Occipital lobe (tissue), 3 donors: ENCODE measurements at places on chromosomes 3 and 15.

DNA sequence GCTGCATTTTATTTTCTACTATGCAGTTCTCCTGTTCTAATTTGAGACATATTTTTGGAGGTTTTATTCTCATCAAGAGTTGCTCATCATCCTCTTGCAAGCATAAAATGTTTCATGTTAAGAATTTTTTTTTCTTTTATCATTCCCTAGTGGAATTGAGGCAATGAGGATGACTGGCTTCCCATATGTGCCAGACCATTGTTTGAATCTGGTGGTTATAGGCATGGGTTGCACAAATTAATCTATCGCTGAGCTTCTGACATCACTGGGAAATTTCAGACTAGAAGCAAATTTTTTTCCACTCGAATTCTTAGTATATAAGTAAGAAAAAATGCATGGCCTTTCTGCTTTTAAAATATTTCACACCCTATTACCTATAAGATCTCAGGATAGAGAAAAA, 279.1 kb upstream of the PLSCR5 start:
- DNase-seq: no peak

DNA sequence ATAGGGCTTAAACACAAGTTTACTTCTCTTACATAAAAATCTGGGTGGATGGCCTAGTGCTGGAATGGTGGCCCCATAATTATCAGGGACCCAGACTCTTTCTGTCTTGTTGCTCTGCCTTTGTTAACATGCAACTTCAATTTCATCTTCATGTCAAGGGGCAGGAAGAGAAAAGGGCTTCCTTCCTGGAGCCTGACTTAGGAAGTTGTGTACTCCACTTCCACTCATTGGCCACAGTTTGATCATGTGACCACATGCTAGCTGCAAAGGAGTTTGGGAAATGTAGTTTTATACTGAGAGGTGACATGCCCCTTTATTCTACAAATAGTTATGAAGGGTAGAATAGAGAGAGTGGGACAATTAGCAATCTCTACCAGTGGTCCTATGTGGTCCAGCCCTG, 39.3 kb downstream of the RHCG start:
- DNase-seq: no peak

- DNase-seq: no peak
Observed at GRCh38 chr15:63992300-63992699, 54.0 kb downstream of the DAPK2 start.

GRCh38 chr3:23659840-23660430, 145.8 kb upstream of the UBE2E1 start:
- DNase-seq: no peak

- DNase-seq: no peak
Observed at GRCh38 chr3:183181606-183182005, 19.1 kb upstream of the LAMP3 start.

GRCh38 chr3:139689122-139689521, 11.3 kb upstream of the NMNAT3 start:
- no peak for DNase-seq

DNA sequence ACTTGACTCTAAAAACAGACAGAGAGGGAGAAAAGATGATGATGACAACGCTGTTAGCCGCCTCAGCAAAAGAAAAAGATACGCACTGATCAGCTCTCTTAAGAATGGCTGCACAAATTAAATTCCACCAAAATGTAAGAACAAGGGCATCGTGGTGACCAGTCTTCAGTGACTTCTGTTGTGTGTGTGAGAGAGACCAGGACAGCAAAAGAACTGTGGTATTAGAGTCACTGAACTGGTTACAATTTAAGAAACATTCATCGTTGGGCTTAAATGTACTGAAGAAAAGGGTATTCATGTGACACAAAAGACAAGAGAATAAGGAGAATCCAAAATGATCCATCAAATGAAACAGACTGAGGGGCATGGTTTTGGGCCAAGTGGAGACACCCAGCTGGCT, 86.5 kb downstream of the SUCLG2 start:
- DNase-seq: no peak

DNA sequence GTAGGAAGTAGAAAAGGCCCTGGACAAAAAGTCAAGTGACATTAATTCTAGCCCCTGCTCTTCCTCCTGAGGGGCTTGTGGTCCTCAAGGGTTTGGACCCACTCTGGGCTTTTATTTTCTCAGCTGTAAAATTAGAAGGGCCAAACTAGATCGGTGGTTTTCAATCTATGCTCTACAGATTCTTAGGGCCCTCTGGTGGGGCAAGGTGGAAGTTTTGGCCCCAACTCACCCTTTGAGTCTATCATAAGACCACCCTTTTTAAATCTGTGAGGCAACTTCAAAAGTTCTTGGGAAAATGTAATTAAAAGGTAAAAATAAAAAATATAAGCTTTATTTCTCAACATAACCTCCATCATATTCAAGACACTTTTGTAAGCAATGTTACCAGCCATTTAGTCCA, 25.6 kb upstream of the CFAP161 start:
- no peak for DNase-seq

- DNase-seq: peak; percentile 65
Observed at GRCh38 chr15:67065531-67066005, at the start of gene SMAD3. SMAD3 (plus strand) TSS chr15:67065602; CDS start chr15:67066155, 553 bp downstream.

DNA sequence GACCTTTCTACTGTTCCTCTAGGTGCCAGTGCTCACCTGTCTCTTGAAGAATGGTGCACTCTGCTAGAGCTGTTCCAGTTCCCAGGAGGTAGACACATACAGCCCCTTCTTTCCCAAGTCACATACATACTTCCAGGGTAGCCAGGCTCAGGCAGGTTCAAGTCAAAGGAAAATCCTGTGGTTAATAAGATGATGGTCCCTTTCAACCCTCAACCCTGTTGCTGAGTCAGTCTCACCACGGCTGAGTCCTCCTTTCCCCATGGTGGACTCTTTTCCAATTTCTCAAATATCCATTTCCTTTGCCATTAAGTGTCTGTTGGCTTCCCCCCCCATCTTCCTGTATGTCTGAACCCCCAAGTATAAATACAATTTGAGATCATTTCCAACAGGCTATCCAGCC, 56.1 kb upstream of the ACAN start:
- no peak for DNase-seq

GRCh38 chr3:146739203-146739671, 134.1 kb upstream of the PLSCR5 start:
- DNase-seq: no peak

GRCh38 chr15:99718421-99718820, 14.8 kb downstream of the LYSMD4 start:
- DNase-seq: no peak

- DNase-seq: no peak
Observed at GRCh38 chr15:25183581-25184251, 228.9 kb downstream of the SNRPN start.

DNA sequence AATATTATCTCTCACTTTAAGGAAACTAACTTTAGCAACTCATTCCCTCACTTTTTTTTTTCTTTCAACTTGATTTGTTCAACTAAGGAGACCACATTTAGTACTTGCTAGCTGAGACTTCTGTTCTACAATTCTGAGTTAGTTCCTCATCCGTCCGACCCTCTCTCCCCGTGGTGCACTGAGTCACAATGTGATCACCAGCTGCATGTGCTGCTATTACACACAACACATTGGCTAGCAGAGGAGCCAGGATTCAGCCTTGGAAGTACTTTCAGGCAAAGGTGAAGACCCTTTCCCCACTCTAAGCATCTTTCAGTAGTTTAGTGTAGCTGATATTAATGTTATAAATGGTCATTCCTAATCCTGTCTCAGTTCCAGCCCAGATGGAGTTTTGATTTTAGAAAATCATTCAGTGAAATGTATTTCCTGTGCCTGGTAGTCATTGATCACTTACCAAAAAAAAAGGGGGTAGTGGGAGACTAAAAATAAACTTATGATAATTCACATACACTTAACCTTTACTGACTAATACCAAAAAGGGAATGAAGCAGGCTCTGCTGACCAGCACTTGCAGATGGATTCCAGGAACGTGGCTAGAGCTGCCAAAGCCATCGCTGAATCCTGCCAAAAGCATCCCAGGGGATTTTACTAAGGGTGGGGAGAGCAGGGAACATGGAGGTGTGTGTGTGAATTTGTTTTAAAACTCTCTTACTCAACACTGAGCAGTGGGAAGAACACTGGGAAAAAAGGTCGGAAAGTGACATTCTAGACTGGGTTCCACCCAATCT, 424.8 kb downstream of the LPP start:
- no peak for DNase-seq

GRCh38 chr15:66847565-66847991, 145.5 kb downstream of the SMAD6 start:
- DNase-seq: no peak

GRCh38 chr3:104916971-104917370, 449.7 kb upstream of the ALCAM start:
- no peak for DNase-seq

- no peak for DNase-seq
Observed at GRCh38 chr3:69292185-69292584, 93.7 kb downstream of the FRMD4B start.

DNA sequence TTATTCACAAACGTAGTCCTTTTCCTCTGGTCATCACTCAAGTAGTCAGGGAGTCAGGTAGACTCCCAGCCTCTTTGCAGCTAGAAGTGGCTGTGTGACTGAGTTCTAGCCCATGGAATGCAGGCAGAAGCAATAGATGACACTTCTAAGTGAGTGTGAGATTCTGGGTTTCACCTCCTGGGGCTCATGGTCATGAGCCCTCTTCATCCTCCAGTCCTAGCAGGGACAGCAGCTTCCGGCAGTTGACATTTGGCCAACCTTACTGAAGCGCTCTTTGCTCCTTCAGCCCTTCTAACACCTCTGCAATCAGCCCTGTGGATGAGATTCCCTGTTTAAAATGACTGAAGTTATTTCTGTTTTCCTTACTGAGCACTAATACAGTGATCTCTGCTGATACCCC, 21.8 kb downstream of the SLC12A8 start:
- no peak for DNase-seq

- DNase-seq: no peak
Observed at GRCh38 chr3:196778755-196779154, 39.1 kb downstream of the PAK2 start.

- DNase-seq: no peak
Observed at GRCh38 chr15:61524086-61524485, 295.0 kb upstream of the RORA start.

DNA sequence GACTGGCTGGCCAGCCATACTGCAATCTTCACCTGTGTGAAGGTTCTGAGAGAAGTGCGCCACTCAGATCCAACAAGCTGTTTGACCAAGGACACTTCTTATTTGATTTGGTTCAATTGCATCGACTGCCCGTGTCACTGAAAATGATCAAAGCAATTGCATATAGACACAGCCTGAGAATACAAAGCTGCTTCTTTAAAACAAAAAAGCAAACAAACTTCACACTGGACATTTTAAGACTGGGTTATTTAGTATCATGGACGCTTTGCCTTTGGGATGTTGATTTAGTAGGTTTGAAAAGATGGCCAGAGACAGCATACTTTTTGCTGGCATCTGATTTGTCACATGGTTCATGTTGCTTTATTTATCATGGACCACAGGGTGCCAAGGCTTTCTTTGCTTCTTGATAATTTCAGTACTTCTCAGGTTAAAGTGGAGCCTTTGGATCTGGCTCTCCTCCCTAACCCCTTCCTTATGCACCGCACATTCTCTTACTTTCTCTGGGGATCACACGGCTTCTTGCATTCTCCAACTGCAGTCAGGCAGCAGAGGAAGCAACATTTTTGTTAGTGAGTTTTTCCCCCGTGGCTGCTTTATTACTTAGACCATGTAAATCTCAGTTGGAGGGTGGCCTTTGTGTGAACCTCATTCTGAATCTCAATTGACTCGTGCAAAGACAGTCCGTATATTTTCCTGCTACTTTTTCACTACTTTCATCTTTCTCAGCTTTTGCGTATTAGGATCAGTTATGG, 151.0 kb downstream of the CD47 start:
- no peak for DNase-seq

DNA sequence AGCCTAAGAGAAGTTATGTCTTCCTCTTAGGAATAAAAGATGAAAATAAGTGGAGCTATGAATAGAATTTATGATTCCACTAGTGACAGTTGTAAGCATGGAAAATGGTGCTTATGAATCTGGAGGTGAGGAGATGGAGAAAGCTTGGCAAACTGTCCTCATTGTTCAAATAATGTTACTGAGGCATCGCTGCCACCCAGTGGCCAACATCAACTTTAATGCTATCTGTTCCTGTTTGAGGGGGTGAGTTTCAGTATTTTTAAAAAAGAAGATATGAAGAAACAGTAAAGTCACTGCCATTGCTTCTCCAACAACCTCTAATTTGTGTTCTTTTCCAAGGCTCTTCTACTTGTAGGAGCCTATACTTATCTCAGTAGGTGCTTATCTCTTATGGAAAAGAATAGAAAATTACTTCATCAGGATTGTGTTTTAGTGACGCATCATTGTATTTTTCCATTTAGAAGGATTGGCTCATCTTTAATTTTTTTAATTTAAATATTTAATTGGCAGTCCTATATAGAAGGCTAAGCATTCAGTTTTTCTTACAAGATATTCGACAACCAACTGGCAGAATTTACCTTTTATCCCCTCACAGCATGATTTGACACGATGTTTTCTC, 260.4 kb upstream of the P2RY1 start:
- DNase-seq: peak; percentile 8

DNA sequence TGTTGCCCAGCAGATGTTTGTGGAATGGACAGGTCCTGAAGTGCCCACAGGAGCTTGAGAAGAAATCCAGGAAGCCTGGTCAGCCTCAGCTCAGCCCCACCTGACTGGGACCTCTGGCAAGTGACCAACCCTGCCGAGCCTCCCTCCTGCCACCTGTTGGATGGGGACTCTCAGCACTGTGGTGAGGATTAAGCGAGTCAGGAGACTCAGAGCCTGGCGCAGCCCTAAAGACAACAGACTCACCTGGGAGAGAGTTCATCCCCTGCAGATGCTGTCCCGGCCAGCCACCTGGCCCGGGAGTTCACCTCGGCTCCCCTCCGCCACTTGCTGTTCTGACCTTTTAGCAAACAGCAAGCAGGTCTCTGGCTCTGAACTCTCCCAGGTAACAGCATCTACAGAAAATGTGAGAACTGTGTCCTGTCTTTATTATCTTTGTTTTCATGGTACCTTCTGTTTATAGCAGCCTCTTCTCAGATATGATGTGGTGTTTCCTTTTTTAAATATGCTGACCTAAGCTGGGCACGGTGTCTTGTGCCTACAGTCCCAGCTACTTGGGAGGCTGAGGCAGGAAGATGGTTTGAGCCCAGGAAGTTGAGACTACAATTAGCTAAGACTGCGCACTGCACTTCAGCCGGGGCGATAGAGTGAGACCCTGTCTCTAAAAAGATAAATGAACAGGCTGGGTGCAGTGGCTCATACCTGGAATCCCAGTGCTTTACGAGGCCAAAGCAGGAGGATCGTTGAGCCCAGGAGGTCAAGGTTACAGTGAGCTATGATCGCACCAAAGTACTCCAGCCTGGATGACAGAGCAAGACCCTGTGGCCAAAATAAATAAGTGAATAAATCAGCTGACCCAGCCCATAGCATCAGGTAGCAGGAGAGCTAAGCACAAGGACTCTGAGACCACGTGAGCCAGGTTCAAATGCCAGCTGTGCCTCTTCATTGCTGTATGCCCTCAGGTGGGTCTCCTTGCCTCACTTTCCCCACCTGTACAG, 32.4 kb upstream of the SLC6A6 start:
- no peak for DNase-seq

- DNase-seq: no peak
Observed at GRCh38 chr15:63931556-63931955, 97.8 kb upstream of the HERC1 start.
